Right renal pelvis (tissue), 4 donors: ENCODE measurements at places on chromosomes 12 and 14.

- DNase-seq = no peak
These were observed 134.4 kb upstream of the FGD4 start for GRCh38 chr12:32264961-32265360.

- no peak for DNase-seq
These were observed 8.5 kb downstream of the LRTM2 start for GRCh38 chr12:1828856-1829255.

- no peak for DNase-seq
These were observed 59.1 kb downstream of the FBXW8 start for GRCh38 chr12:116969615-116970585.

DNA sequence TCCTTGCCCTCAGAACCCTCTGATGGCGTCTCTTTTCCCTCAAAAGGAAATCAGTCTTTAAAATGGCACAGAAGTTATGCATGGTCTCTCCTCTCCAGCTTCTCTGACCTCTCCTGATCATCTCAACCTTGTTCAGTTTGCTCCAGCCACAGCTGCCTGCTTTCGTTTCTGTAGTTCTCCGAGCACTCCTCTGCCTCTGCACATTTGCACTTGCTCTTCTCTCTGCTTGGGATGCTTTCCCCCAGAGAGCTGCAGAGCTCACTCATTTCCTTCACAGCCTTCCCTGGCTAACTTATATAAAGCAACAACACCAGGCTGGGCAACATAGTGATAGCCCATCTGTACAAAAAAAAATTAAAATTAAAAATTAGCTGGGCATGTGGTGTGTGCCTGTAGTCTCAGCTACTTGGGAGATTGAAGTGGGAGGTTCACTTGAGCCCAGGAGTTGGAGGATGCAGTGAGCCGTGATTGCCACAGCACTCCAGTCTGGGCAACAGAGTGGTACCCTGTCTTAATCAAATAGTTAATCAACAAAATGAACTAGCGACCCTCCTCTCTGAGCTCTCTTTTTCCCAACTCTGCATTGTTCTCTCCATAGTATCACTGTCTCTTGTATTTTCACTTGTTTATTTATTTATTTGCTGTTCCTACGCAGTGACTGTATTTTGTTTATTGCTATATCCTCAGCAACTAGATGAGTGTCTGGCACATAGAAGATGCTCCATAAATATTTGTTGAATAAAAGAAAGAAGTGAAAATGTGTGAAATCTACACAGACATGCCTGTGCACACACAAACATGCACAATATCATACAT is 37.7 kb downstream of the PPFIBP1 start:
- DNase-seq = no peak

DNA sequence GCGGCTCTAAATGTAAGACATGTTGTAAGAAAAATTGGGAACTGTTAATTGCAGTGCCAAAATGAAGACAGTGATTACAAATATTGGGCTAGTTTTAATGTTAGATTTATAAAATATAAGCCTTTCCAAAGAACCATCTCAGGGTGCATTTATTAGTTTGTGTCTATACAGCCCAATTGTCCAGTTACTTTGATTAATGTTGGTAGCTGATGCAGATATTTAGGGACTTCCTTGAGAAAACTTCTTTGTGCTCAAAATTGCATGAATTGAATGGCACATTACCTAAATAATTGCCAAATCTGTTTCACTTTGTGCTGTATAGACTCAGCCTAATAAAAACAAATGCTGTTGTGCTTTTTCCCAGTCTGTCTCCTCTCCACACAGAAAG is 83.7 kb downstream of the DAD1 start:
- DNase-seq = no peak

GRCh38 chr12:7859552-7859951 is 13.2 kb downstream of the SLC2A14 start:
- no peak for DNase-seq

DNA sequence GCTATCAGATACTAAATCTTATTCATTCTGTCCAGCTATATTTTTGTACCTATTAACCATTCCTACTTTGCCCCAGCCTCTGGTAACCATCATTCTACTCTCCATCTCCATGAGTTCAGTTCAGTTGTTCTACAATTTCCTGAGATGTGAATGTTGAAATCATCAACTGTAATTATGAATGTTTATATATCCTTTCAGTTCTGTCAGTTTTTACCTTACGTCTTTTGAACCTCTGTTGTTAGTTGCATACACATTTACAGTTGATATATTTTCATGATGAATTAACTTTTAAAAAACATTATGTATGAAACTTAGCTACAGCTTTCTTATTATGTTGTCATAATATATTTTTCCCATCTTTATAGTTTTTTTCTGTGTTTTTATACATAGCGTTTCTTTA is 102.1 kb downstream of the ARID2 start:
- no peak for DNase-seq

DNA sequence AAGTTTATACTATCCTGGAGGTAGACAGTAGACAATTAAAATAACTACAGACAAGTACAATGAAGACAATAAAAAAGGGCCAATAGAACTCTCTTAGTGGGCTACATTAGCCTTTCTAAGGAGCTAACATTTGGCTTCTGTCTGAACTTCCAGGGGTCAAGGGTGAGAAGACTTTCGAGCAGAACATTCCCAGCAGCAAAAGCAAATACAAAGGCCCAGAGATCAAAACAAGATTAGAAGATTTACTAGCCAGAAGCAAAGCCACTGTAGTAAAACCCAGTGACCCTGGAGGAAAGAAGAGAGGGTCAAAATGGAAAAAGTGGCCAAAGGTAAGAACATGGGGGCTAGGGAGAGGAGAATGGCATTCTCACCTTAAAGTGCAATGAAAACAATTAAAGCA is 63.2 kb downstream of the ATP2B1 start:
- peak; percentile 30 for DNase-seq

- no peak for DNase-seq
These were observed 69.0 kb upstream of the WSCD2 start for GRCh38 chr12:108060067-108060466.

- DNase-seq = no peak
These were observed 908 bp downstream of the ENTPD5 start for GRCh38 chr14:74018174-74018585.

GRCh38 chr12:1798641-1799020 is 21.7 kb upstream of the LRTM2 start:
- no peak for DNase-seq
